Activated T-helper 2 cell treated with anti-CD3 and anti-CD28 coated beads, Interferon-gamma antibody, Interleukin-2, Interleukin-4, amounts not matched to agents 10 μg/mL and 5 μg/mL and 100 μg/mL, durations not matched to agents 14 hours and 24 hours and 36 hours (primary cell): ENCODE measurements at places on chromosomes 11 and 22.

DNA sequence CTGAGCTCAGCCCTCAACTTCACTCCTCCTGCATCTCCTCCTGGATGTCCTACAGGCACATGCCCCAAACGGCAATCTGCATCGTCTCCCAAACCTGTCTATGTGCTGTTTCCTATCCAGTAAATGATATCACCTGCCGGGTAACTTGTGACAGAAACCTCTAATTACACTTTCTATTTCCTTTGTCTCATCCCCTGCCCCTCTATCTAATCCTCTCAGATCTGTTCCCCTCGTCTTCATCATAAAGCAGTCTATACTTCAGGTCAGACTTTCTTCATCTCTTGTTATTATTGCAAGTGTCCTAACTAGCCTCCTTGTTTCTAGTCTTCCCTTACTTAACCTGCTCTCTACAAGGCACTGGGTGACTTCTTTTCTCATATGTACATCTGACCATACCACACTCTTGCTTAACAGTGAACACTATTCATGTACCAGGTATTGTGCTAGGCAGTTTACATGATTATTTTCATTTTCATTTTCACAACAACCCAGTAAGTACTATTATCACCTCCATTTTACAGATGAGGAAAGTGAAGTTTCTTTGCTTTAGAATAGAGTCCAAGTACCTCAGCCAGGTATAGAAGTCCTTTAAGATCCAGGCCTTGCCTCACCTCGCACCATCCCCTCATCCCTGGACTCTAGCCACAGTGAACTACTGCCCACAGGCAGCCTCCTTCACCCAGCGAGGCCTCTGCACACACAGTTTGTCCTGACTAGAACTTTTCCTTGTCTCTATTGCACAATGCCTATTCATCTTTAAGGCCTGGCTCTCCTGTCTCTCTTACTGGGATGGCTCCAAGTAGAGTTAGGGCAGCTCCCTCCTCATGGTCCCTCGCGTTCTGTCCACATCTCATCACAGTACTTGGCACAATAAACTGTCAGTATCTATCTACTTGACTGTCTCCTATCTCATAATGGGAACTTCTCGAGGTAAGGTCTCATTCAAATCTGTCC is 22.1 kb upstream of the UCP3 start:
- no peak for DNase-seq

DNA sequence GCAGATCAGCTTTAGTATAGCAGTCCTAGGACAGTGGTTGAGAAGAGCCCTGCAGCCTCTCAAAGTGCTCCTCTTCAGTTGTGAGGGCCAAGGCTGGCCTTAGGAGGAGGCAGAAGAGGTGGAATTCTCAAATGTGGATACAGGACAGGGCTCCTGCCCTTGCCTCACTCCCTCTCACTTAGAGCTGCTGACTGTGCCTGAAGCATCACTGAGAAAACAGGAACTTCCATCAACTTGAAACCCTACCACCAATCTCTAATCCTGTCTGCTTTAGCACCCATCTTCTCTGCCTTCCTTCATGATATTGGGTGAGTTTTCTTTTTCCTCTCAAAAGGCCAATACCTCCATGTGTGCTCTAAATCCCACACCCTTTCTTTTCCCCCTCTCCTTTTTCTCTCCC is 14.4 kb upstream of the UCP3 start:
- DNase-seq = no peak

GRCh38 chr22:24444729-24445466 is 17.5 kb downstream of the ADORA2A start:
- no peak for DNase-seq

- DNase-seq = no peak
Observed at GRCh38 chr11:79852176-79852575, 411.3 kb upstream of the TENM4 start.

- DNase-seq = no peak
Observed at GRCh38 chr11:104291646-104292045, 127.7 kb upstream of the PDGFD start.

DNA sequence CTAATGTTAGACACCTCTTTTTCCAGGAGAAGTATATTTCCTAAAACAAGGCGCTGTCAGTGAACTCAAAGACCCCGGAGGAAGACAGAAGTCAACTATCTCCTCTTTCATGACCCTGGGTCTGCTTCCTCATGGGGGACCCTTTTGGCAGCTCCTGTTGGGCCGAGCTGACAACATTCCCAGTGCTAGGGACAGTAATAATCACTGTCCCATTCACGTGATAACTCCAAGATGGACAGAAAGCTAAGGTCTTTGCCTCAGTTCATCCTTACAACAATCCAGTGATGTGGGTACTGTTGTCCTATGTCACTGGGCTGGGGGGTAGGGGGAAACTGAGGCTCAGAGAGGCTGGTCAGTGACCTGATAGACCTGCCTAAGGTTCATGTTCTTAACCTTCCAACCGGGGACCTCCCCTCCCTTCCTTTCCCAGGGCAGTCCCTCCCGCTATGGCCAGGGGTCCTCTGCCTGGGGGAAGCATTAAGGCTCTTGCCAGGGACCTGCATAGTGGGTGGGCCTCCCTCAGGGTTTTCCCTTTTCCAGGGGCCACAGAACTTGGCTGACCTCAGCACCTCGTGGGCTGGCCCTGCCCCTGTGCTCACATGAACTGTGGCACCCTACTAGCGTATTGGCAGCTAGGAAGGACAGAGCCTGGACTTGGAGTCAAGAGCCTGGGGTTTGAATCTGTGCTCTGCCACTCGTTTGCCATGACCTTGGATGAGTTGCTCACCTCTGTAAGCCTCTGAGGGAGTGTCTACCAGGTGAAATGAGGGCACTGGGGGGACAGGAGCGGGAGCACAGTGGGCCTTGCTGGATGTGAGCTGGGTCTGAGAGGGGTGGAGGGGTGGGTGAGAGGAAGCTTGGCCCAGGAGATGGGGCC is 53.6 kb downstream of the LRRC32 start:
- no peak for DNase-seq
